ENCODE measurements at places on chromosomes 7 and 10.
A peak's percentile ranks its signal among the peaks of the same experiment; 100 is the strongest.

- no peak for DNase-seq
Measured at GRCh38 chr10:4806534-4806933, 19.5 kb upstream of the AKR1E2 start.

- no peak for DNase-seq
Measured at GRCh38 chr10:116073510-116073909, 199.5 kb downstream of the GFRA1 start.

GRCh38 chr7:151727579-151728285 lies 149.2 kb downstream of the PRKAG2 start:
- DNase-seq = peak; percentile 14

DNA sequence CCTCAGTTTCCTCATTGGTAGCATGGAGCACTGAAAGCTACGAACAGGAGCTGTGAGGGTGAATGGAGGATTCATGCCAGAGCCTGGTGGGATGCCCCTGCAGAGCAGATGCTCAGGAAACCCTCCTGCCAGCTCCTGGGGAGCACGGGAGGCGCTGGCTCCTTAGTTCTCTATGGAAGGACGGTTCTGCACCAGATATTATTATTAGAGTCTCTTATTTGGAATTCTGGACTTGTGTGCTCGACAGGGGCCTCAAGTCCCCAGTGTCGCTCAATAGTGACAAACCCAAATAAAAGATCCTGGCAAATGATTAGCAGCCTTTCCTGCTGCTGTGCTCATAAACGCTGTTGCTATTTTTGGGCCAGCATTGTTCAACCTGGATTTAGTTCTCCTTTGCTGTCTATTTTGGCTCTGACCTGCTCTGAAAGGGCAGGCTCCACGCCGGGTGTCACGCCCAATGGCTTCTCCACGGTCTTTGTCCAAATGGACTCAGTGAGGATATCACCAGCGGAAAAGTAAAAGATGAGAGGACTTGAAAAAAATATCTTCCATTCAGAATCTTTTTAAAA lies 23.0 kb upstream of the KLF6 start:
- DNase-seq = no peak

DNA sequence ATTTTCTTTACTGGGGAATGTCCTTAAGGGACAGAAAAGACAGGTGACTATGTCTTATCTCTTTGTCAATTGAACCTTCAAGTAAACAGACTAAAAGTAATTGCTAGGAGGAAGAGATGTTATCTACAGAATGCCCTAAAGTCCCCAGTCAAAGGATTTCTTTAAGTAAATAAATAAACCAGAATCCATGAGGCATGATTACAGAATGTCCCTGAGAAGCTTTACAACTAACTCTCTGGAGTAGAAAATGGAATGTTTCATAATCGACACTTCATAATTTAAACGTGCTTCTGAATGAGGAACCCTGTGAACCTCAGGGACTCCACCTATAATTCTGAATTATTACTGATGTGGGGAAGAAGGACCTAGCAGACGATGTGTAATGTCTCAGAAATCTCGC lies 187.9 kb upstream of the IMMP2L start:
- DNase-seq = no peak

DNA sequence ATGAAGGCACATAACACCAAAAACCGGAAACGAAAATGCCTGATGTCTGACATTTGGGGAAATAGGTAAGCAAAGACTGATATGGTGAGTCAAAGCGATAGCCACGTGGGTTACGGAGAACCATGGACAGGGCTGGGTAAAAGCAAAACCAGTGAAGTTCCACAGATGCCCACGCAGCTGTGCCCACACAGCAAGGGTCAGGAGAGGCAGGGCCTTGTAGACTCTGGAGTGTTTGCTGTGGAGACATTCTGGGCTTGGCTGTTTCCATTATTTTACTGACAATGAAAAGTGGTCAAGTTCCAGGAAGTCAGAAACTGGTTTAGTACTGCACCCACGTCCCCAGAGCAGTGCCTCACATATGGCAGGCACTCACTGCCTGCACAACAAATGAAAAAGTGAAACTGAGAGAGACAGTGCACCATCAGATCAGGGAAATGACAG lies 148.7 kb downstream of the ZMYND11 start:
- DNase-seq = no peak

- no peak for DNase-seq
Measured at GRCh38 chr10:128693493-128694131, 567.4 kb upstream of the MKI67 start.

- DNase-seq = no peak
Measured at GRCh38 chr7:105978035-105978434, 15.0 kb downstream of the CDHR3 start.

DNA sequence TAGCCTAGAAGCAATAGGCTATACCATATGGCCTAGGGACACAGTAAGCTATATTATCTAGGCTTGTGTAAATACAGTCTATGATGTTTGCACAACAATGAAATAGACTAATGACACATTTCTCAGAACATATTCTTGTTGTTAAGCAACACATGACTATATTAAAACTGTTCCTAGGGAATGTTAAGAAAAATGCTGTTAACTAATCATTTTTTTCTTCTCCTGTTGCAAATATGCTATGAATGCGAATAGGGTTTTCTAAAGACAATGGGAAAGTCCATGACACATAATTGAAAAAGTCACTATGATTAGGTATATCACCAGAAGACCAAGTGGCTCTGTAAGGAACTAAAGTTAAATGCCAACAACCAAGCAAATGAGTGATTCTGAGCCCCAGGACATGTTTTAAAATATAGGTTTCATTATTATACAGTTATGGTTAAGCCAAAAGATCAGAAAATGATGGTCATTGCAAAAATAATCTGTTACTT lies 454.0 kb upstream of the SORCS1 start:
- no peak for DNase-seq

All from stimulated activated CD4-positive, alpha-beta T cell treated with anti-CD3 and anti-CD28 coated beads, Interleukin-15, amount 100 ng/mL, for 1 hour (primary cell).